Stimulated activated CD8-positive, alpha-beta memory T cell treated with anti-CD3 and anti-CD28 coated beads, Interleukin-15, amount 100 ng/mL, for 24 hours (primary cell): ENCODE measurements at places on chromosomes 3 and 15.

GRCh38 chr3:188183452-188183851 lies 29.5 kb downstream of the LPP start:
- no peak for DNase-seq

- DNase-seq = no peak
These were observed 11.8 kb upstream of the SGO1 start for GRCh38 chr3:20197775-20198174.

DNA sequence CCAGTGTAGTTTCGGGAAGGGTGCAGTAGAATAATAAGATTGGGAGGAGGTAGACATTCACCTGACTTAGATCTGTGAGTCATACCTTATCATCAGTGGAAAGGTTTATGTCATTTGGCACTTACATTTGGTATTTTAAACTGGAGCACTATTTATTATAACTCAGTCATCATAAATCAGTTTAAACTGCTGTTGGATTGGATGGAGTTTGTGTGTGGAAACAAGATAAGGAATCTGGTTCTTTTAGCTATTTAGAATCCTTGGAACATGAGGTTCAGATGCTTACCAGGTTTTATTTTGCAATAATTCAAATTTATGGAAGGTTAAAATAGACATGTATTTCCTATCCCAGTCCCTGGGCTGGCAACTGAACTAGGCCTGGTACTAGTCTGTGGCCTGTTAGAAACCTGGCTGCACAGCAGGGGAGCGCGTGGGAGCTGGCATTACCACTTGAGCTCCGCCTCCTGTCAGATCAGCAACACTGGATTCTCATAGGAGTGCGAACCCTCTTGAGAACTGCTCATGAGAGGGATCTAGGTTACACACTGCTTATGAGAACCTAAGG lies 34.5 kb downstream of the ZFAND6 start:
- DNase-seq = no peak

DNA sequence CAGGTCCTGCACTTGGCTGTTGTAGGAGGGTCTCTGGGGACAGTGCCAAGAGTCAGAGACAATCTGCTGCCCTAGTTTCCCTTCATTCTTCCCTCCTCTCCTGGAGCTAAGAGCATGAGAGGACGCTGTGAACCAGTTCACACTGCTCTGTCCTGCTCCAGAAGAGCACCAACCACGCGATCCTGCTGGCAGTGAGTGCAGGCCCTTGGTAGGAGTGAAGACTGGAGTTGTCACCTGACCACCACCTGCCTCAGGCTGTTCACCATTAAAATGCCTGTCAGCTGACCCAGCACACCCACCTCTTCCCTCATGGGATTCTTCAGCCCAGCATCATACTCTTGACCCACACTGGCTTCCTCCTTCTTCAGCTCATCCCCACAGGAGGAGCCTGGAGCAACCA lies 2.9 kb downstream of the TM6SF1 start:
- no peak for DNase-seq

DNA sequence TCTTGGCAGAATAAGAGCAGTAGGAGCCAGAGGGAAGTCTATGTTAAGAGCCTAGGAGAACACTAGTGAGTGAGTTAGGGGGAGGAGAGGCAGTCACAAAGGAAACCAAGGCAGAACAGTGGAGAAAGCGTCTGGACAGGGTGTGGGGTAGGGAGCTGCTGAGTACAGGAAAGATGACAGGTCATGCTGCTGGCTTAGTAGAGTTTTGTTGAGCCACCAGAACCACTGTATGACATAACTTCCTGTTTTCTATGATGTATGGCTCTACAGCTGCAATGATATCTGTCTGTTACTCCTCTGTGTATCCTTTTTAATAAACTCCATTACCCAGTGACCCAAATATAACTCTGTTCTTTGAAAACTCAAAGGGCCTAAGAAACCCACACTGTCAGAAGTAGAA lies 10.6 kb upstream of the STT3B start:
- DNase-seq = no peak

DNA sequence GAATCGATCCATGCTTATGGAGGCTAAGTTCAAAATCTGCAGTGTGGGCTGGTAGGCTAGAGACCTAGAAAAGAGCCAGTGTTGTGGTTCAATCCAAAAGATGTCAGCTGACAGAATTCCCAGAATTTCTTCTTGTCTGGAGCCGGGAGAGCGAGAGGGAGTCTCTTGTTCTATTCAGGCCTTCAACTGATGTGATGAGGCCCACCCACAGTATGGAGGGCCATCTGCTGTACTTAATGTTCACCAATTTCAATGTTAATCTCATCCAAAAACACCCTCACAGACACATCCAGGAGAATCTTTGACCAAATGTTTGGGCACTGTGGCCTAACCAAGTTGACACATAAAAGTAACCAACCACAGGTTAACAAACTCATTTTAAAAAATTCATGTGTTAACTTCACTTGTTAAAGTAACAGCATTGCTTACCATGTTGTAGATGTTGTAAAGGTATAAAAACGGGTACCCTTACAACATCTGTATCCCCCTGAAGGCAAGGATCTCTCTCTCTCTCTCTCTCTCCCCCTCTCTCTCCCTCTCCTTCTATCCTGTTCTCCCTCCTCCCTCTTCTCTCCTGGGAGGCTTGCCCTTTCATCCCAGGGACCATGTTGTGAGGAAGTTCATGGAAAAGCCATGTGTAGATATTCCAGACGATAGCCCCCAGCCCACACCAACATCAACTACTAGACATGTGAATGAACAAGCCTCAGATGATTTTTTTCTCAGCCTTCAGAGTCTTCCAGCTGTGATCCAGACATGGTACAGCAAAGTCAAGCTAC lies 66.4 kb upstream of the CHD2 start:
- no peak for DNase-seq

DNA sequence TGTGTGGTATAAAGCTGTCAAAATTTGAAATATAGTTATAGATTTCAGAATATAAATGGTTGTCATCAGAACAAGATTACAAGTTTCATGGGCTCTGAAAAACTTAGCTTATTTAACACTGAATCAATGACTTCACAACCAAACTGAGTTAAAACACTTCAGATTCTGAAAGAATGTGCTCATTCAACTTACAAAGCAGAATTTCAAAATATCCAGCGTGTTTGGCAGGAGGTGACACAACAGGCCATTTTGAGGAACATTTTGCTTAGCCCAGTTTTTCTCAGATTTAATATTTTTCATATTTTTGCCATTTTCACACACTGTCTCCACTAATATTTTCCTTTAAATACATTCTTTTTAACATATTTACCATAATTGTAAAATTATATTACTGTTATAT lies 781.1 kb downstream of the TUSC7 start:
- DNase-seq = no peak

DNA sequence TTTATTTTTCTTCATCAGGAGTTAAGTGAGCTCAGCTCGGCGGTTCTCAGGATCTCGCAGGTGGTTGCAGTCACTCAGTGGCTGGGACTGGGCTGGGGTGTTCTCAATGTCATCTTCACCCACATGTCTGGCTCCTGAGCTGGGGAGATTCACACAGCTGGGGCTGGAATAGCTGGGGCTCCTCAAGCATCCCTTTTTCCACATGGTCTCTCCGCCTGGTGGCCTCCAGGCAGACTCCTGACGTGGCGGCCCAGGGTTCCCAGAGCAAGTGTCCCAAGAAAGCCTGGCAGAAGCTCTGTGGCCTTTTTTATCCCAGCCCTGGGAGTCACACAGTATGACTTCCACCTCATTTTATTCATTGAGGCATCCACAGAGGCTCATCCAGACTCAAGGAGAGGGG lies 84.1 kb upstream of the ANKRD34C start:
- DNase-seq = no peak

GRCh38 chr3:193614430-193614829 lies 21.4 kb downstream of the OPA1 start:
- DNase-seq = no peak

DNA sequence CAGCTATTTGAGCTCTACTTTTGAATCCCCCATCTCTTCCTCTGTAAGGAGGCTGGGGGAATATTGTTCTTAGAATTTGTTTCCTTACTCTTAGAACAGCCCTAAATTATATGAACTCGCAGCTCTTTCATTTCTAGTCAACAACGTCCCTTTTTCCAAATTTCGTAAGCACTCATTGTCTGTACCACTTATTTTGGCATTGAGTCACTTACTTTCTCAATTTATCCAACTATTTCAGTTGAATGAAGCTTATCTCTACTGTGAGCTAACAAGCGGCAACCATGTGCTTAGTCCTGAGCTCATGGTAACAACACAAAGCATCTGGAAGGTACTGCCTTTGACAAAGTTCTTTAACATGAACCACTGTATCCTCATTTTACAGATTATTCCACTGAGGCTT lies 191.1 kb downstream of the GREM1 start:
- no peak for DNase-seq

DNA sequence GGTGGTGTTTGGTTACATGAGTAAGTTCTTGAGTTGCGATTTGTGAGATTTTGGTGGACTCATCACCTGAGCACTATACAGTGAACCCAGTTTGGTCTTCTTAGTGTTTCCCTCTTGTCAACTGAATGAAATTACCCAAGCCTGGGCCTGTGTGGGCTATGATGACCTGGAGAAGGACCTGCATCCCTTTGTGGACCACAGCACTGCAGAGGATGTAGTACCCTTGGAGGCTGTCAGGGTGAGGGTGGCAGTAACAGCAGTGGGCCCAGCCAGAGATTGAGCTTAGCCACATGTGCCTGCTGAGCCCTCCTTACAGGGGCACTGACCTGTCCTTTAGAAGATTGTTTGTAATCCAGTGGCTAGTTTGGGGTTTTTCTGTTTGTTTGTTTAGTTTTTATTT lies 250.1 kb upstream of the TRIM42 start:
- DNase-seq = no peak

DNA sequence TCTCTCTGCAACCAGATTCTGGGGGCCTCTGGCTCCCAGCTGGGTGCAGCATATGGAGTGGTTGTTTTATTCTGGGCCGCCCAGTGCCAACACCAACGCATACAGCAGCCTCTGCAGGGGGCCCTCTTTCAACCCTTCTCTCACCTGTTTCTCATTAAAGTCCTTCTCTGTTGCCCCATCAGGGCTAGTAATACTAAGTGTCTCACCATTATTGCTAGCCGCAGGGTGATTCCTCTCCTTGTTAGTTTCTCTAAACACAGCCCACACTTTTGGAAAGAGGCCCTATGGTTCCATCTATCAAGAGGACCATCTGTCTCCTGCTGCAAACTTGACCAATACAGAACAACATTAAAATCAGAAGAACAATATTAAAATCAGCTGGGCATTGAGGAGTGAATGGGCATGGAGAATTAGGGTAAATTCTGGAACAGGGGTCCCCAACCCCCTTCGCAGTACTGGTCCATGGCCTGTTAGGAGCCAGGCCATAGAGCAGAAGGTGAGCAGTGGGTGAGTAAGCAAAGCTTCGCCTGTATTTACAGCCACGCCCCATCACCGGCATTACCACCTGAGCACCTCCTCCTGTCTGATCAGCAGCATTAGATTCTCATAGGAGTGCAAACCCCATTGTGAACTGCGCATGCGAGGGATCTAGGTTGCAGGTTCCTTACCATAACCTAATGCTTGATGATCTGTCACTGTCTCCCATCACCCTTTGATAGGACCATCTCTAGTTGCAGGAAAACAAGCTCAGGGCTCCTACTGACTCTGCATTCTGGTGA lies 36.5 kb downstream of the ALS2CL start:
- DNase-seq = no peak

DNA sequence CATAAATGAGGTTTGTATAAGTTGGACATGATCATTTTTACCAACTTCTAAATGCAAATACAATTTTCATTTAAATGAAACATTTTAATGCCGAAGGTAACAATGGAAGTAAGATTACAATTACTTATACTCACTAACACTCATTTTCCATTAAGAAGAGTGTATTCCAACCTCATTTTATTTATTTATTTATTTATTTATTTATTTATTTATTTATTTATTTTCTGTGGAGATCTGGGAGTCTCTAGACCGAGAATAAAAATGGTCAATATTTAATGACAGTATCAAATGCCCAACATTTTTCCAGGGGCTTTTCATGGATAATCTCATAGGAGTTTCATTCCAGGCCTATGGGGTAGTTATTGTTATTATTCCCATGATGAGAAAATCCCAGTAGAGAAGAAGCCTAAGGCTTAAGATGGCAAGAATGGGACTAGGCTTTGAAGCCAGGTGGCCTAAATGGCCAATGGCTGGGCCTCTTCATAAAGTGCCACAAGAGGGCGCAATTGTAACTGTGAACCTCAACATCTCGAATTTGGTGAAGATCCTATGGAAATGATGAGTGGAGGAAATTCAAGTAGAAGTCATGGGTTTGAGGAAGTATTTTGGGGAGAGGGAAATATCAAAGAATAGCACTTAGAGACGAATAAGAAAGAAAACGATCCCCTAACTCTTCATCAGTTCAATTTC lies 21.3 kb downstream of the VGLL3 start:
- no peak for DNase-seq

DNA sequence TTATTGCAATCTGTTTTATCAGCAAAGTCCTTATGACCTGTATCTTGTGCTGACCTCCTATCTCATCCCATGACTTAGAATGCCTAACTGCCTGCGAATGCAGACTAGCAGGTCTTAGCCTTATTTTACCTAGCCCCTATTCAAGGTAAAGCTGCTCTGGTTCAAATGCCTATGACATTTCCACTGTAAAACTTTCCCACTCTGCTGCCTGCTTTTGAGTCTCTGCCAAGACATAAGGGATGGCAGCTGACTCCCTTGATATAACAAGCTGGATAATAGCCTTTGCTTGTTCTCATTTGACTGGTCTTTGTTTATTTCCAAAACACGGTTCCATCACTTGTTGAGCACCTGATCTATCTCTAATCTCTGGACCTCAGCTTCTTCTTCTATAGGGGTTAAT lies 131.9 kb upstream of the STRIT1 start:
- DNase-seq = no peak

- DNase-seq = no peak
These were observed 486.3 kb downstream of the SHQ1 start for GRCh38 chr3:72361990-72362389.

- DNase-seq = no peak
These were observed 127.2 kb upstream of the DPH6 start for GRCh38 chr15:35673093-35673684.

DNA sequence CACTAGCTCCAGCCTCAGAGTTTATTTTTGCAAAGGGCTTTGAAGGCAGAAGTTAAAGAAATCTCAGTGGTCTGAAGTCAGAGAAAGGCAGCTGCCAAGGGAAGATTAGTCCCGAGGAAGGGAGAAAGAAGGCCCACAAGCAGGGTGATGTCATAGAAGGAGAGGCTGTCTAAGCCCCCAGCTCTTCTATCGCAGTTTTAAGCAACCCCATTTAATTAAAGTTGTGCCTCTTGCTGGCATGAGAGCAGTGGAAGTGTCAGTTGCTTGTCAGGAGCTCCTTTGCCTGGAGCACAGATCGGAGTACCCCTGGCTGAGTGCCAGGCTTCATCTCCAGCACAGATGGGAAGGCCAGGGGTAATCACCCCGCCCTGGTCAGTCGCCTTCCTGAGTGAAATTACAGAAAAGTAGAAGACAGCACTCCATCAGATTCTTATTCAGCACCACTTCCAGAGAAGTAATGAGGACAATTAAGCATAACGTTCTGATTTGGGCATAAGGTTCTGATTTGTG lies 530.7 kb downstream of the EPHB1 start:
- no peak for DNase-seq
